Activated gamma-delta T cell treated with Interleukin-2 at 50 U/mL for 16 hours (primary cell): ENCODE measurements at places on chromosomes 1 and 21.

- no peak for DNase-seq
Observed at GRCh38 chr1:57590978-57591377, 167.1 kb upstream of the DAB1 start.

DNA sequence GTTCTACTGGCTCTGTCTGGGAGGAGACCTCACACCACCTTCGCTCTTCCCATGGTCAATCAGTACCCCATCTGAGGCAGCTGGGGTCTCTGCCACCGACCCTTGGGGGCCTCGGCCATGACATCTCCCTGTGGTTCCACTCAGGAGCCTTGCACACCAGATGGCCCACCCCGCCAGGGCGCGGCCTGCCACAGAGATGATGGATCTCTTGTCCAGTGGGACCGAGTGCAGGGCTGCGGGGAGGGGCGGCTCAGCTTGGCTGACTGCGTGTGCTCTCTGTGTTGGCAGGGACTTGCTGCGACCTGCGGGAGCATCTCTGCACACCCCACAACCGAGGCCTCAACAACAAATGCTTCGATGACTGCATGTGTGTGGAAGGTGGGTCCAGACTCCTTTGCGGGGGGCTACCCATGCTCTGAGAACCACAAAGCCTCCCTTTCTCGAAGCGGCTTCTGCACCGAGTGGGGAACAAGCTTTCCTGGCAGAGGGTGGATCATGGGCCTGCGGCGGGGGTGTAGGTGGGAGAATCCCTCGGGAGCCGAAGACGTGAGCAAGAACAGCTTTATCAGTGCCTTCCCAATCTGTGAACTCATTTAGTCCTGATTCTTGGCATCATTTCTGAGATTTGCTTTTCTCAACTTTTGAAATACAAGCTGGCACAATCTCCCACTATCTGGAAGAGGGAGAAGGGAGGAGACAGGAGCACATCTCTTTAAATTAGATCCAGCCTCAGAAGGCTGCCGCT, 20.9 kb upstream of the AGTRAP start:
- DNase-seq = no peak

DNA sequence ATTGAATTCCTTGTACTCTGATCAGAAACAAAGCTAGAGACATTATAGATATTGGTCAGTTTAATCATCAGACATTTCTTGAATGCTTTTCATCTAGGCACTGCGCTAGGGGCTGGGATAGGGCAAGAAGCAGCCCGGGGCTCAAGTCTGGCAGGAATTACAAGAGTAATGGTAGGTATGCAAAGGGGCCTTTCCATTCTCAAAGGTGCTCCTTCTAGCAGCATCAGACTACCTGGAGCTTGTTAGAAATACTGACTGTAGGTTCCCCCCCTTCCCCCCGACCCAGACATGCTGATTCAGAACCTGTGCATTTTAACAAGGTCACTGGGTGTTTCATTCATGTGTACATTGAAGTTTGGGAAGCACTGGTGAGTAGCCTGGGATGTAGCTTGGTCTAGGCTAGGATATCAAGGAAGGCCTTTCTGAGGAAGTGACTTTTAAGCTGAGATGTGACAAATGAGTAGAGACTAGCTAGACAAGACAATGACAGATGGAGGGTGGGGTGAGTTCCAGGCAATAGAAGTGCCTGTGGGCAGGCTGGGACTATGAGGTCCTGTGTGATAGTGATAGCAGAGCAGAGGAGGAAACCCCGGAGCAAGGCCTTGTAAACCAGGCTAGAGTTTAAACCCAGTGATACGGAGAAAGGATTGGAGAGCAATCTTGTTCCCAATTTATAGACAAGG, 26.3 kb downstream of the NFASC start:
- no peak for DNase-seq

DNA sequence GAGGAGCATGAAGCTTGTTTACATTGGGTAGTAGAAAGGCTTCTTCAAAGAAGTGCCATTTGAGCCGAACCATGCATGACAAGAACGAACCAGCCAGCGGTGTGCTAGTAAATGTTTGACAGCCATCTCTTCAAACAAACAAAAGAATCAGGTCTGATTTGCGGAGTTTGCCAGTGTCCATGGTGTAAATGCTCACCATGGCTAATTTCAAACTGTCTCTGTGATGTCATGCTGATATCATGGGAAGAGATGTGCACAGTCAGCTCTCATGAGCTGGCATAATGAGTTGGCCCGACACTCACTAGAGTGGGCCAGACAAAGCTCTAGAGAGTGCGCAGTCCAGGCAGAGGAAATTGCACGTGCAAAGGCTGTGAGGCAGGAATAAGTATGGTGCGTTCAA, 101.1 kb downstream of the KAZN start:
- DNase-seq = no peak

GRCh38 chr1:29332204-29332603, 95.9 kb downstream of the PTPRU start:
- DNase-seq = no peak

GRCh38 chr1:102821707-102822106, 286.6 kb downstream of the COL11A1 start:
- no peak for DNase-seq

DNA sequence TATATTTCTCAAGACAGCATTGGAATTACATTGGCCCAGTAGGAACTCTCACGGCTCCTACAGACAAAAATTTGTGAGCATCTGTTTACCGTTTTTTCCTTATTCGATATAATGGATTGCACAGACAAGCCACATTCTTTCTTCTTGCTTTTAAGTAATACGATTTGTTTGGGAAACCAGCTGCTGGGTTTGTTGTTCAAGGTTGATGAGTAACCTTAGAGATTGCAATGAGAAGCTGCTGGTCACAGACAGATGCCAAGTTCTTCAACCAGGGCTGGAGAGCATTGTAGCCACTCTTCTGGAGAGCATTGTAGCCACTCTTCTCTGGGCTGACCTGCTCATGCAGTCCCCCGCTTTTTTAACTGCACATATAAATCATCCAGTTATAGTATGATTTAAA, 1.4 kb upstream of the MIA3 start:
- no peak for DNase-seq

DNA sequence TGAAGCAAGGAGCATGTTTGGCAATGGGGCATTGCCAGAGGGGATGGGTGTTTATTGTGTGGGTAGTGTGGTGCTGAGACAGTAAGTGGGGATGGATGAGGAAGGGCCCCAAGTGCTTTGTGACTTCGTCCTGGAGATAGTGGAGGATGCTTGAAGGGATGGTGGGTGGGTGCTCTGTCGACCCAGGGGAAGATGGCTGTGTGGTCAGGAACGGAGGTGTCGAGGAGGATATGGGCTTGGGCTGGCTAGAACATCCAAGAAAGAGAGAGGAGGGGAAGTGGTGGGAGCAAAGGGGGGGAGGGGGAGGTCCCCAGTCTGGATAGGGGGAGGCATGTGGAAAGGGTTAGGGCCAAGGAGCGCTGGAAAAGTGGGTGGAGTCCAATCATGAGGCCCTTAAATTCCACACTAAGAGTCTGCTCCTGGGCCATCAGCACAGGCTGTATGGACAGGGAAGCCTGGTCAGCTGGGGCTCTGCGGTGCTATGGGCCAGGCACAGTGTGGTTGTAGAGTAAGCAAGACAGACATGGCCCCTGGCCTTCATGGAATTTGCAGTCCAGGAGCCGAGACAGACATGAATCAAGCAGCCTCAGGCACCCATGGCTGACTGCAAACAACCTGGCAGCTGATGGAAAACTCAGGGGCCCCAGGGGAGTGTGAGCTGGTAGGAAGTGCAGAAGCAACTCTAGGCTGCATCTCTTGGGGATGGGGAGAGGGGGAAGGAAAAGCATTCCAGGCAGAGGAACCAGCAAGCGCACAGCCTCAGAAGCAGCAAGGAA, 36.3 kb downstream of the EDN2 start:
- no peak for DNase-seq

DNA sequence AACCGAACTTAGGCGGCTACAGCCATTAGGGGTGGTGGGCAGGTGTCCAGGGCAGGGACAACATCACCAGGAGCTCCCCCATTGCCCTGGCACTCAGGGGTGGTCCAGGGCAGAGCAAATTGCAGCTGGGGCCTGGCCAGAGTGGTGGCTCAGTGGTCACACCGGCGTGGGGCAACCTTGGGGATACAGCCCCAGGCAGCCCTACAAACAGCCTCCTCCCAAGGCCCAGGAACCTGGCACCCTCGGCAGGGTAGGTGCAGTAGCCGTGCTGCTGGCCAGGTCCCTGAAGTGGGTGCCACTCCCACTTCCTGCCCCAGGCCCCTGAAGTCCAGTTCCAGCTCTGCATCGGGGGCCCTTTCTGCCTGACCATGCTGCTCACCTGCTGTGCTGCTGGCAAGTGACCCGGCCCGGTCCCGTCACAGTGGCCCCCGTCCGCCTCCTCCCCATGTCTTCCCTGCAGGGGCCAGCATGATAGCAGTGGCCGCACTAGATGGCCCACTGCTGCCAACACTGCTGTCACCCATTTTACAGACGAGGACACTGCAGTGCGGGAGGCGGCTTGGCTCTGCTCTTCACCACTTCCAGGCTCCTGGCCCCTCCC, 712.8 kb downstream of the MATN1 start:
- DNase-seq = no peak

GRCh38 chr1:62271134-62271533, 48.1 kb downstream of the KANK4 start:
- DNase-seq = no peak

DNA sequence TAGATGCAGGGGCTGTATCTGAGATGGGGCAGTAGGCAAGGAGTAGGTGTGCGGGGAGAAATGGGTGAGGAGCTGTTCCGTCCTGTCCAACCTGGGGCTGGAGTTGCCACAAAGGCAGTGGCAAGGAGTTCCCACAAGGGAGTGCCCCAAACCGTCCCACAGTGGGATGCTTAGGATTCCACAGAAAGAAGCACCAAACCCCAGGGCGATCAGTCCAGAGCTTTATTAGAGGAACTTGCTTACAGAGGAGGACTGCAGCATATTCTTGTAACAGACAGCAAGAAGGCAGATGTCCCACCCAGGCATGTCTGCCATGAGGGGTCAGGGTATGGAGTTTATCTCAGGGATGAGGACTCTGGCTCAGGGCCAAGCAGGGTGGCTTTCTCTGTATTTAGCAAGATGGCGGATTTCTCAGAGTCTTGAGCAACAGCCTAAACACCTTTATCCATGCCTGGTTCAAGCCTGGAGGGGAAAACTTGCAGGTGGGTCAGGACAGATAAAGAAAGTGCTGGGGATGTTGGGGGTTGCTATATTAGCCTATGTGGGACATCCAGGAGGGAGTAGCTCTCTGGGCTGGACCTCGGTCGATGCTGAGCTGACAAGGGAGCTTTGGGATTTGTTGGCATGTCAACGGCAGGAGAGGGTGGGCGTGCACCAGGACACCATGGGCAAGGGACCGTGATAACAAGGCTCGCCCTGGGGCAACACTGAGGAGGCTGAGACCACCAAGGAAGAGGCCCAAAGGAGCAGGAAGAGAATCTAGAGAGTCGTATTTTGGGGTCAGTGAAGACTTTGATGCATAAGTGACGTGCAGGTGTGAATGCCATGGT, 32.8 kb downstream of the OBSCN start:
- DNase-seq = no peak

- no peak for DNase-seq
Observed at GRCh38 chr1:163523375-163524029, 201.7 kb downstream of the NUF2 start.

GRCh38 chr1:103424650-103425049, 100.8 kb upstream of the RNPC3 start:
- DNase-seq = no peak

DNA sequence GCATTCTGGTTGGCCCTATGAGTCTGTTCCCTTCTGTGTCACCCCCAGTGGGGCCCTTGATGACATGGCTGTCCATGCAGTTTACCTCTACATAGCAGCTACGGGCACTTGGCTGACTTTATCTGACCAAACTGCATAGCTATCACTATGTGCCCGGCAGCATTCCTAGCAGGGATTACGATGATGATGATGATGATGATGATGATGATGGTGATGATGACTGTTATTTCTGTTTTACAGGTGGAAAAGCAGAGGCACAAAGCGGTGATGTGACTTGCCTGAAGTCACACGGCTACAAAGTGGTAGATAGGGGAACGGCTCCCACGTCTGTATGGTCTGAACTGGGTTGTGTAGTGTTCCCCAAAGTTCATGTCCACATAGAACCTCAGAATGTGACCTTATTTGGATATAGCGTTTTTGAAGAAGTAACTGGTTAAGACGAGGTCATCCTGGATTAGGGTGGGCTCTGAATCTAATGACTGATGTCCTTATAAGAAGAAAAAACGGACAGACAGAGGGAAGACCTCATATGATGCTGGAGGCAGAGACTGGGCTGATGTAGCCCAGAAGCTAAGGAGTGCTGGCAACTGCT, 57.6 kb downstream of the RUNX1 start:
- DNase-seq = no peak

GRCh38 chr1:167022384-167022783, 33.3 kb downstream of the MAEL start:
- DNase-seq = no peak

GRCh38 chr1:240486611-240487010, 125.3 kb downstream of the GREM2 start:
- DNase-seq = no peak

DNA sequence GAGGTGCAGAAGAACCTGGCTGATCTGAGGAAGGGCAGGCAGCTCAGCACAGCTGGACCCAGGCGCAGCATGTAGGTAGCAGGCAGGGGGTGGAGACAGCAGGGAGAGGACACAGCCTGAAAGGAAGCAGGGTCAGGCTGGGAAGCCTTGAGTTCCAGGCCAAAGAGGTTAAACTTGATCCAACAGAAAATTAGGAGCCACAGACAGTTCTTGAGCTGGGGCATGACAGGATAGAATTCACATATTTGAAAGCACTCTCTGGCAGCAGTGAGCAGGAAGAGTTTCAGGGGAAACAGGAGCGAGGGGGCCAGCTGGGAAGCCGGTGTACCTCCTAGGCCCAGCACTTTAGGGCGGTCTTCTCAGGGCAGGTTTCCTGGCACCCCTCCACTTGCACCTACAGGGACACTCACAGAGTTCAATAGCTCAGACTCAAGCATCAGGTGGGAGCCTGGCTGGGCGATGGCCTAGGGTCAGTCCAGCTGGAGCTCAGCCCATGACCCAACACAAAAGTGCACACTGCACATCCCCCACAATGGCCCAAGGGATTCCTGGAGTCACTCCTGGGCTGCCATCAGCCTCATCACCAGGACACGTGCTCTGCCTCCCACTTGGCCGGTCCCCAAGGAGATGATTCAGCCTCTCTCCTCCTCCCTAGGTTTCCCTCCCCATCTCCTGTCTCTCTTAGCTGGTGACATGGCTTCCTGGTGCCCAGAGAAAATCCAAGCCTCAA, 22.7 kb downstream of the MATN1 start:
- no peak for DNase-seq

GRCh38 chr1:57845041-57845440, 421.2 kb upstream of the DAB1 start:
- no peak for DNase-seq

DNA sequence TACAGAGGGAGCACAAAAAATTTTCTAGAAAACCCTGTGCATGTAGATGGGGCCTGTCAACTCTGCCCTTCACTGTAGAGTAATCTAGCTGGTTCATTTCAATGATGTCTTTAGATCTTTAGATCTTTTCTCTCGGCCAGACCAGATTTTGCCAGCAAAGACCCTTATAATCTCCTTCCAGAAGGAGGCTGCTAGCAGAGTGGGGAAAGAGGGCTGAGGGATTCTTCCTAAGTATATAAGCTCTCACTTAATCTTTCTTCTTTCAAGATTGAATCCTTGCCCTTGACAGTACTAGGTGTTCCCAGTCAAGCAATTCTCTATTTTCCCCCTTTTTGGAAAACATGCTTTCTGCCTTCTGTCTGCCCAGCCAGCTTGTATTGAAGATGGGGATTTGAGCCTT, 34.3 kb downstream of the BCAS2 start:
- no peak for DNase-seq
